CD4-positive, alpha-beta T cell treated with Interleukin-1 beta for 1 hour (primary cell): ENCODE measurements at places on chromosomes 3 and 15.

DNA sequence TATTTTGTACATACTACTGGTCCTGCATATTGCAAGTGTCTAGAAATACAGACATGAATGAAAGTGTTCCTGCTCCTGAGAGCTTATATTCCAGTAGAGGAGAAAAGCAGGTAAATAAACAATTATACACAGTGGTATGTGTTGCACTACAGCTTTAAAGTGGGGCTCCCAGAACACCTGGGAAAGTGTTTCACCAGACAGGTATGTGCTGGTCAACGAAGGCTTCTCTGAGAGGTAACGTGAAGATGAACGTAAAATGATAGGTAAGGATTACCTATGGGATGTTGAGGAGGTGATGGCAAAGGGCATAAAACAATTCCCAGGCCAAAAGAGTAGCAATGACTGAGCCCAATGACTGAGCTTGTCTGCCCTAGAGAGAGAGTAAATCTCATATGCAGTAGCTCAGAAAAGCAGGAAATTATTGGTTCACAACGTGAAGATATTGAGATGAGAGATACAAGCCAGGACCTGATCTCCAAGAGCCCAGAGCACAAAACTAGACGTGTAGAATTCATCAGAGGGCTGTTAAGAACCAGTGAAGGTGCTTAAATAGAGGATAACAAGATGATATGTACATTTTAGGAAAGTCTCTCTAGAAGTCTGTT lies 459.1 kb upstream of the BCHE start:
- no peak for DNase-seq

DNA sequence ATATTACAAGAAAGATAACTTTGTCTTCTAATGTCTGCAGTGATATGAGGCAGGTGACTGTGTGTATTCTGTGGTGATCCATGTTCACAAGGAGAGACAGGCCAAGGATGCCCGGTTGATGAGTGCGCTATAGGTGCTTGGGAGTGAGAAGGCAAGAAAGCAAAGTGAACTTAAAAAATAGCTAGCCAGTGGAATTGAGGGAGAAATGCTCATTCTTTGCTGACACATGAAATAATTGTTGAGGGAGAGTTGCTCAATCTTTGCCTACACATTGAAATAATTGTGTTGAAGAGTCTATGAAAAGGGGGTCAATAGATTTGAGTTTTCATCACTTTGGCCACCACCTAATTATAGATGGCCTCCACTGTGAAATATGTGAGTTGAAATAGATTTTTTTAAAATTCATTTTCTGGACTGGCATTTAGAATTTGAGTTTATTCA lies 156.3 kb downstream of the LPP start:
- no peak for DNase-seq

DNA sequence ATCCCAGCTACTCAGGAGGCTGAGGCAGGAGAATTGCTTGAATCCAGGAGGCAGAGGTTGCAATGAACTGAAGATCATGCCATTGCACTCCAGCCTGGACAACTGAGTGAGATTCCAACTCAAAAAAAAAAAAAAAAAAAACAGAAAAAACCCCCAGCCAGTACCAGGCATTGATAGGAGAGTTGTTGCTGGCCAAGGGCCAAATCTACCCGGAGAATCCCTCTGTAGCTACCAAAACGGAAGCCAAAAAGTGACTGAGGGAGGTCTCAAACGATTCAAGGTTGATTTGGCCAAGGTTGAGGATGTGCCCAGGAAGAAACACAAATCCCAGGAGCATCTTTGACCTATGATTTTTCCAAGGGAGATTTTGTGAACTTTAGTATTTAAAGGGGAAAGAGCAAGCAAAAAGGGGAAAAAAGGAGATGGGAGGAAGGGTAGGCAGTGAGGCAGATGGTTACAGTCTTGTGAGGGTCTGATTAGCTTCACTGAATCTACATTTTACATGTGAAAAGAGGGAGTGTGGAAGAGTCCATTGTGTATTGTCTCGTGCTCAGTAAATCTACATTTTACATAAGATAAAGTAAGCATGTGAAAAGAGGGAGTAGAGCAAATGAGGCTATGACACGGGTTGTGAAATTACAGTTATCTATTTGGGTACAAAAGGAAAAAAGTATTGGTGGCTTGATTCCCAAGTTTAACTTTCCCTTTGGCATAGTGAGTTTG lies 32.8 kb downstream of the SETMAR start:
- DNase-seq, result no peak

GRCh38 chr3:159923956-159924355 lies 64.7 kb upstream of the IL12A start:
- DNase-seq, result no peak

- no peak for DNase-seq
Observed at GRCh38 chr15:69857686-69858391, 239.9 kb downstream of the TLE3 start.

GRCh38 chr15:42577514-42578031 lies 2.2 kb downstream of the STARD9 start:
- DNase-seq, result no peak

DNA sequence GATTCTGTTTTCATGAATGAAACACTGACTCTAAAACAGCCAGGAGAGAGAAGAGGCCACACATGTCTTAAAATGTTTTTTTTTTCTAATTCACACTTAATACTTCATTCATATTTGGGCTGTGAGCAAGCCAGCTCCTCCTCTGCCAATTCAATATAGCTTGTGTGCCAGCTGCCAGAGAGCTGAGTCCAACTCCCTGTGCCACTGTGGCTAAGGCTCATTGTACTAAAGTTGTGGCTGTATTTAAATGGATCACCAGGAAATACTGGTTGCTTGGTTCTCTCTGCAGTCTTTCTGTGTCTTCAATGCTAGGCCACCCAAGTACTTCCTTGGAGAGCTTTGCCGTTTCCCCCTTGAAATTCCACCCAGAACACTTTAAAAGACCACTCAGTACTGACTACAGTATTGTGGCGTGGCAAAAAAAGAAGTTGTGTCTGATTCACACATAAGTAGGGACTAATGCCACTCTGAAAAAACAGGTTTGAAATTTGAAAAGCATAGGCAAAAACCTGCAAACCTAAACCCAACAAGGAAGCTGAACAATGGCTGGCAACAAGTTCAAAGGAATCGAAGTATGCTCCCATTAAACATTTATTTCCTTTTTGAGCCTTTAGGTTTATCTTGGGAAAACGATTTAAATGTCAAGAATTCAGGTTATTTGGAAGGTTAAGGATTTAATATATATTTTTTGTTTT lies 524.7 kb downstream of the DIPK2A start:
- DNase-seq, result no peak

DNA sequence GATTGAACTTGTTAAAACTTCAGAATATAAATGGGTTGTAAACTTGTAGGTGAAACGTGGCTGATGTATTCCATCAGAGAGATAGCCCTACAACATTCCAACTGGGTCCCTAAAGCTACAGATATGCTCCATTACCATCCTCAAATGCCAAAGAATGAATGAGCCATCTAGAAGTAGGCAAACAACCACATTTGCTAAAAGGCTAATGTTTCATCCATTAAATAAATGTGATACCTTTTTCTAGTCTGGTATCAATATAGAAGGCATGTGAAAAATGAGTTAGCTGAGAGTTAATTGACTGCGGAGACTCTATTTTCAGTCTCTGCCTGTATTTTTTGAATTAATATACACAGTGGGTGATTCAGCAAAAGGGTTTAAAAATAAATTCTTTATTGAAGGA lies 203.8 kb downstream of the RBMS3 start:
- no peak for DNase-seq

GRCh38 chr15:52392008-52392687 lies 96.5 kb upstream of the MYO5C start:
- no peak for DNase-seq

GRCh38 chr3:72821161-72821781 lies 27.0 kb downstream of the SHQ1 start:
- DNase-seq, result no peak

GRCh38 chr3:189404797-189405484 lies 226.2 kb upstream of the TP63 start:
- no peak for DNase-seq

- no peak for DNase-seq
Observed at GRCh38 chr3:44886561-44886960, 12.2 kb downstream of the TGM4 start.

- no peak for DNase-seq
Observed at GRCh38 chr15:66252685-66253417, 699 bp downstream of the MEGF11 start.

DNA sequence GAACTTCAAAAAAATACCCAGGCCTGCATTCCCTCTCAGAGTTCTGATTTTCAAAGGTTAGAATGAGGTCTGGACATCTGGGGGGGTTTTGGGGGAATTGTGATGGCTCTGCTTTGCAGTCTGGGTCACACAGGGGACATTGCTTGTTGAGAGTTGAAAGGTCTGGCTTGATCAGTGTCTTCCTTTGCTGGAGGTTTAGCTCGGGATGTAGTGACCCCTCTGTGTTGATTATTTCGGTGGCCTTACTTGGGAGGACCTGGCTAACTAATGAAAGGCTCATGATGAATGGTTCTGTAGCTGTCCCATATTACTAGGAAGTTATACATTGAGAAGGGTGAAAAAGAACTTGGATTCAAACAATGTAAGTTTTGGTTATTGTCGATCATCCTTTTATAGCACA lies 23.7 kb downstream of the TPM1 start:
- no peak for DNase-seq

DNA sequence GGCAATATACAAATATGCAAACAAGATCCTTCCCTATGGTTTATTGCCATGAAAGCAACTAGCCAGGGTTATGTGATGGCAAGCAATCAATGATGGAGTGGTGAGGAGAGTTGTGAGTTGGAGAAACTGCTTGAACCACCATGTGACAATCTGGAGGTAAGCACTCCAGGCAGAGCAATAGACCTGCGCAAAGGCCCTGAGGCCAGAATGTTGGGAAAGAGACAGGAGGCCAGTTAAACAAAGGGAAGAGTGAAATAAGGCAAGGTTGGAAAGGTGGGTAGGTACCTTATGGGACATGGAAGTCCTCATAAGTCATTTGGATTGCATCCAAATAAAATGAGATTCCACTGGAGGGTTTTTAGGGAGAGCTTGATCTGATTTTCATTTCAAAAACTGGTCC lies 80.0 kb upstream of the WNT5A start:
- DNase-seq, result no peak

- DNase-seq, result peak; percentile 35
Observed at GRCh38 chr3:98557324-98558010, 25.7 kb downstream of the GPR15 start.

DNA sequence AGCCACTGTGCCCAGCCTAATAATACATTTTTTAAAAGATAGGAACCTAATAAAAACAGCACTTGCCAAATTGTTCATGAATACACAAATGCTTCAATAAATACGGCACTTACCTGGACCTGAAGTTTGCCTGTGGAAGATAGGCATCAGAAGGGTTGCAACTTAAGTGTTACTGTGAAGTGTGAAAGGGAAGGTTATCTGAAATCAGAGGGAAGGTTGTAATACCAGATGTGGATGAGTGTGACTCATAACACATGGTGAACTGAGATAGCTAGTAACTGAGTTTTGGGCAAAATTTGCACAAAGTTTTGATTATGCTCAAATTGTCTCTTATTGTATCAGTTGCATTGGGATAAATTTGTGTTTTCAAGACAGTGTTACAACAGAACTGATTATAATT lies 68.0 kb downstream of the ATP11B start:
- DNase-seq, result no peak

GRCh38 chr3:22129101-22129500 lies 378.1 kb upstream of the ZNF385D start:
- DNase-seq, result no peak

DNA sequence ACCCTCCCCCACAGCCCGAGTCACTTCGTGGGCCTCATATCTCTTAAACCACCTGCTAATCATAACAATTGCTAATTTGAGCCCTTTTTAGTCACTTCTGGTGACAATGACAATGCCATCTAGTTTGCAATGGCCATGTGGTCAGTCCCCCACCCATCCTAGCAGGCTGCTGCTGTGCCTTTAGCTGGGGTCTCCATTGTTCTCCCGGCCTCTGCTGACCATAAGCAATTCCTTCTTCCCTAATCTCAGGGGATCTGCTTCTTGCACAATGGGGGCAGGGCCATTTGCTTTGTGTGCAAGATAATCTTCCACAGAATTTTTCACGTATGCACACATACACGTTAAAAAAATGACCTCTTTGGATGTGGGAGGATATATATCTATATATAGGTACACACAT lies 406.1 kb upstream of the ONECUT1 start:
- DNase-seq, result no peak
